ENCODE measurements at places on chromosomes 3 and 15. TPM values are rescaled to one million over a fixed set of nuclear protein-coding genes. Genes with fewer than 3 reads are reported as not detected.

DNA sequence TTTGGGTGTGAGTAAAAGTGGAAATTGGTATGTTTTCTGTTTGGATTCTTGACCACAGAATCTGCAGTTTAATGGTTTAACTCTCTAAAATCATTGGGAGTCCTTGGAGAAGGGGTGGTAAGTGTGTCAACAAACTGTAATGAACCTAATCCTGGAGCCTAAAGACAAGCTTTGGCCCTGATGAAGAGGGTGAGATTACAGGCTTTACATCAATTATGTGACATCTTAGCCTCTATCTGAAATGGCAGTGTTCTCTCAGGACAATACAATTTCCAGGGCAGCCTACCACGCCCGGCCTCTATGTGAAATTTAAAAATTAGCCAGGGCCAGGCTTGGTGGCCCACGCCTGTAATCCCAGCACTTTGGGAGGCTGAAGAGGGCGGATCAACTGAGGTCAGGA lies 4.3 kb upstream of the PKM start:
- no peak for DNase-seq

- no peak for DNase-seq
Observed at GRCh38 chr3:32448686-32449474, 53.8 kb downstream of the CMTM6 start.

Gene PP2D1
- total RNA-seq, result not detected

DNA sequence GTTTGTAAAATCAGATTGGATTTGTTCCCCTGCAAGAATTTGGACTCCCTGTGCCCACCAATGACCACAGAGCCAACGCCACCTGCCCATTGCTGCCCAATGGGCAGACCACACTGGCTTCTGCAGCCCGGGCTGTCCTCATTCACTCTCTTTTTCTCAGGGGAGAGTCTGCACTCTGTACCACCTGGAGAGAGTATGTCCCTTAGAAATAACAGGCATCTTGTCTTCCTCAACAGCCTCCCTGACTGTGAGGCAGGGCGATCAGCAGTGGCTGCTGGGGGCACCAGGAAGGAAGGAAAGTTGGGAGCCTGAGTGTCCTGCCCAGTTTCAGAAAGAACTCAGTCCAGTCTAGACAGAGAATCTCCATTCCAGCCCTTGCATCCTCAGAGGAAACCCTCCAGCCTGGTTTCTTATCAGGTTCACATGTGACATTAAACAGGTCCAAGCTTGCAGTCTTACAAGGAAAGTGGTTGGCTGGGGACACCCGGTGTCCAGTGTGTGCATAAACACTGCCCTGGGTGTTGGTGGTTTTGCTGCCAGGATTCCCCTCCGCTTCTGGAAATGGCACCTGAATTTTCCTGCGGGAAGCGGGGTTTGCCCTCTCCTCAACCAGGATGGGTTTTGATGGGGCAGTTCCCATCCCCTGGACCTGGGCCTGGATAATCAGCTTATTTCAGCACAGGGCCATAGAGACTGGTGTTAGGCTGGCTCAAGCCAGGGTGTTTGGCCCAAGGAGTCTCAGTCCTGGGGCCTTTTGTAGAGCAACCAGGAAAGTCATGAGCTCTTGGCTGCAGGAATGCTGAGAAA lies 37.2 kb downstream of the SSUH2 start:
- no peak for DNase-seq

DNA sequence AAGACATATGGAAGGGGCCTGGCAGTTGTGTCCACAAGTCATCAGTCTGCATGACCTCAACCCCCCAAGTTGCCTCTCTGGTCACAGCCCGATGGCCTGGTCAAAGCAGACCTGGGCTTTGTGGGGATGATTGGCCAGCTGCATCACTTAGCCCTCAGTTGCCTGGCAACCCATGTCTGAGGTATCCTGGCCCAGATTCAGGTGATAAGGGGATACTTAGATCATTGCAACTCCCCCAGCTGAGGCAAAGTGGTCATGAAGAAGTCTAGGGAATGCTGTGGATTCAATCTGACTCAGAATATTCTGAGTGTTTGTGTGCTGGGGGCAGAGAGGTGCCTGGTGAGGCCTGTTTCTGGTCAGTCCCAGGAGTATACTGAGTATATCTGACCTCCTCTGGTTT lies 5.0 kb downstream of the GPR156 start:
- no peak for DNase-seq

Gene BUB1B
- total RNA-seq, result 141 TPM

GRCh38 chr3:25273582-25274171 lies 154.4 kb upstream of the RARB start:
- no peak for DNase-seq

DNA sequence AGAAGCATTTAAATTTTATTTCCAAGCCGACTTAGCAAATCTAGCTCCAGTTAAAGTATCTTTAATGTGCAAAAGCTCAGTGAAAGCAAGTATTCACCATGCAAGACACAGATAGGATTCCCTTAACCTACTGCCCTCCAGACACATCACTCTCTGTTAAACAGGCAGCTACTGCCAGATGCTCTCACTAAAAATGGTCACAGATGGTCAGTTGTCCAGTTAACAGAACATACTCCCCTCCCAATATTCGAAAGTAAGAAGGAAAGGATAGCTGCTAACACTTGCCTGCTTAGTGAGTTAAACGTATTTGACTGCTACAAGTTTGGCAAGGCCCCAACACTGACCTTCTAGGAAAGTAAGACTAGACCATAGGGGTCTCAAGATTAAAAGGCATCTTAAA lies 73.7 kb downstream of the PRTG start:
- DNase-seq, result no peak

Gene GOLGA6L7
- not detected for total RNA-seq

Gene CYP11A1
- 0.59 TPM for total RNA-seq

GRCh38 chr15:60649845-60650548 lies 171.1 kb upstream of the ICE2 start:
- peak; percentile 38 for DNase-seq

DNA sequence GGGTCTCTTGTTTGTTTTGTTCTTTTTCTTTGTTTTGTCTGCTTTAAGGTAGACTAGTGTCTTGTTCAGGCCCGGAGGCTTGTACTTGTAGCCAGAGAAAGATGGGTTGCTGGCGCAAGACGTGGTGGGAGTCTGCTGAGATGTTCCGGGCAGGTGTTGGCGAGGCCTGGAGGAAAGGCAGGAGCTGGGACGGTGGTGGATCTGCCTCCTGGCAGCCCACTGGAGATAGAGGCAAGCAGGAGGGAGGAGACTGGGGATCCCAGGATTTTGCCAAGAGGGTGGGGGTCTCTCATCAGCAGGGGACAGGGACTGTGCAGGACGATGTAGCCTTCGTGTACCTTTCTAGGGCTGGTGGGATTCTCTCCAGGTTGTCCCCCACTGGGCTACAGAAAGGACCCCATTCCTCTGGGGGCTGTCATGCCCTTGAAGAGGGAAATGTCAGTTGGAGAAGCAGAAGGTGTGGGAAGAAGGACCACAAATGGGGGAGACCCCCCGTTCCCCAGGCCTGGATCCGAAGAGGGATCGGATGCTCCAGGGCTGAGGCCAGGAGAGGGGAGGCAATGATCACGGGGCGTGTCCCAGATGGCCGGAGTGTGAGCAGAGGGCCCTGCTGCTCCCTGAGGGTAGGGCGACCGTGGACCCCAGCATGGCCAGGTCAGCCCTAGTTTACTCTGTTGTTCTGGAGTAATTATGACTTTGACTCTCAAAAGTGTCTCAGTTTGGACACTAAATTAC lies 7.0 kb downstream of the CHAC1 start:
- DNase-seq, result no peak

GRCh38 chr3:28122227-28122626 lies 119.2 kb upstream of the CMC1 start:
- DNase-seq, result no peak
